Endothelial cell (in vitro differentiated cells): ENCODE measurements at places on chromosomes 1 and 21.

DNA sequence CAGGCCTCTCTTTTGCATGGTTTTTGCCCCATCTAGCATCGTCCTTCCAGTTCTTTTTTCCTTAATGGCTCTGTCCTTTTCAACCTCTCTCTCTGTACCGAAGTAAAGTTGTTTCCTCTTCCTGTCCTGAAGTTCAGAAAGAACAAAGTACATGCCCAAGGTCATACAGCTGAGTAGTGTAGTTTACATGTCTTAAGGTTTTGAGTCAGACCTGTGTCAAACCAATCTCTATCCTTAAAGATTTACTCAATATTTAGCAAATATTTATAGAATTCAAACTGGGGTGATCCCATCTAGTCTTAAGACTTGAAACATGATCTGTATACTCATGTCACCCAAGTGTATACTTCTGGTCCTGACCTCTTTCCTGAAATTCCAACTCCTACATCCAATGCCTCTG is 118.7 kb upstream of the SGIP1 start:
- no peak for DNase-seq

DNA sequence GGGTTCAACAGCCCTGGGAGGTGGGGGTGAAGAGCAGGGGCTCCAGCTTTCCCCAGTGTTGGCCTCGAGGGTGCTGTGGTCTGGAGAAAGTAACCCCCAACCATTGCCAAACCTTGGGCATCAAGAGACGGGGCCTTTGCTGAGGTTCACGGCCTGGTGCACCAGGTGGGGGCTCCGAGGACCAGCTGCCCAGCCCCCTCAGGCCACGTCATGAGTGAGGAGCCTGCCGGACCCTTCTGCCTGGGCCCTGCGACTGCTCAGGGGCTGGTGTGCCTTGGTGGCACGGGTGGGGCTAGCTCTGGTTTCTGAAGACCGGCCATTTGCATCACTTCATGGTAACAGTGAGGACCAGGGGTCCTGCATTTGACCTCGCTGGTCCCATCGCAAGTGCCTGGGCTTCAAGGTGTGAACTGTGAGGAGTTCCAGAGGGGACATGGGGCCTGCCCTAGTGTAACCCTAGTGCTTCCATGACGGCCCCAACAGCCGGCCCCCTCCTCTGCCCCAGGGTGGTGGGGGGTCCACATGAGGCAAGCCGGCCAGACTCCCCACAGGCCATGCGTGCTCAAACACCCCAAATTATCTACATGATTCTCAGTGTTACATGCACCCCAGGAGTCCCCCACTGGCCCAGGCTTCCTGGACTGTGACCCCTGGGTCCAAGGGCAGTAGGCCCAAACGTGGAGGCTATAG is 13.5 kb downstream of the MORN1 start:
- no peak for DNase-seq

- no peak for DNase-seq
These were observed 154.6 kb downstream of the TENT5C start for GRCh38 chr1:117760485-117760884.

GRCh38 chr1:118298397-118298796 is 113.4 kb upstream of the SPAG17 start:
- no peak for DNase-seq
